ENCODE measurements at places on chromosomes 13 and 19.

- no peak for DNase-seq
These were observed 61.1 kb downstream of the ZNF431 start for GRCh38 chr19:21202865-21203494.

DNA sequence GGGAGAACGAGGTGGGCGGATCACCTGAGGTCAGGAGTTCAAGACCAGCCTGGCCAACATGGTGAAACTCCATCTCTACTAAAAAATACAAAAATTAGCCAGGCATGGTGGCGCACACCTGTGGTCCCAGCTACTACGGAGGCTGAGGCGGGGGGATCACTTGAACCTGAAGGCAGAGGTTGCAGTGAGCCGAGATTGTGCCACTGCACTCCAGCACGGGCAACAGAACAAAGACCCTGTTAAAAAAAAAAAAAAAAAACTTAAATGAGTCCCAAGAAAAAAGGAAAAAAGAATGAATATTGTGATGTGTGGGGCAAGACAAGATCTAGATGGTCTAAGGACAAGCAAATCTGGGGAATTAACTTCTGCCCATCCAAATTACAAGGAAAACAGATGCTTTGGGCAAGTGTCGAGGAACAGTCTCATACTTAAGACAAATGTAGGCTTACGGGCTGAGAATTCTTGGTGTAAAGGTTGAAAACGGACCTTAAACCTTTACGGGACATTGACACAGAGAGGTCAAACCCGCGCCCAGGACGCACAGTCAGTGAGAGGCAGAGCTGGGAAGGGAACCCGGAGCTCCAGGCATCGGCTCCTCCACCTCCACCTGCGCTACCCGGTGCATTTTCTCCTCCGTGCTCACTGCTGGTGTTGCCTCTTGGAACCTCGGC lies 656 bp upstream of the ZNF324 start:
- DNase-seq, result no peak

DNA sequence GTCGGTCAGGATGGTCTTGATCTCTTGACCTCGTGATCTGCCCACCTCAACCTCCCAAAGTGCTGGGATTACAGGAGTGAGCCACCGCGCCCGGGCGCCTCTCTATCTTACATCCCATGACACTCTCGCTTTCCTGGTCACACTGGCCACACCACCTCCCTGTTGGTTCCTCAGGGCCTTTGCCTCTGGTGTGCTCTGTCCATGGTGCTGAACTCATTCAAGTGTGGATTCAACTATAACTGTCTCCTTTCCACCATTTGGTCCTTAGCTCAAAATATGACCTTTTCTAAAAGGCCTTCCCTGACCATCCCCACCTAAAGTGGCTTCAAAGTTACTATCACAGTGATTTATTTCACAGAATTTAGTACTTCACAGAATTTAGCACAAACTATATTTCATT lies 3.7 kb upstream of the SMIM17 start:
- DNase-seq, result no peak

DNA sequence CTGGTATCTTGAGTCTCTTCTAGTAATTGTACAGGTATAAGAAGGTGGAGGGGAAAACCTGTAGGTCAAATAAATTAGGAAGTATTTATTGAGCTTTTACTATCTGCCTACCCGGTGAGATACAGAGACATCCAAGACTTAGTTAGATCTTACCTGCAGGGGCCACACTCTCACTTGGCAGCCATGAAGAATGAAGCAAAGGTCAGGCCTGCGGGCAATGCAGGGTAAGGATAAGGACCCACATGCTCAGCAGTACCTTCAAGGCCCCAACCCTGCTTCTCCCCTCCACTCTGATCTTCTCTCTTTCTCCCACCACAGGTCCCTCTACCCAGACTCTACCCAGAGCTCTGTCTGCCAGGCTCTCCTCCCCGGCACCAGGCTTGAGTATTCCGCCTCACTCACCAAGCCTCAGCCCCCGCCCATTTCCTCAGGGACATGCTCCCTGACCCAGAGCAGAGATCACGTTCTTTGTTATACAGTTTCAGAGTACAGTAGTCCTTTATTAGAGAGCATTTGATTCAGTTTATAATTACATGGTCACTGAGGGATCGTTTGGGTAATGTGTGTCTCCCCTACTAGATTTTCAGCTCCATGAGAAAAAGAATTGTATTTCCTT lies 18.9 kb upstream of the CLDN10 start:
- no peak for DNase-seq

DNA sequence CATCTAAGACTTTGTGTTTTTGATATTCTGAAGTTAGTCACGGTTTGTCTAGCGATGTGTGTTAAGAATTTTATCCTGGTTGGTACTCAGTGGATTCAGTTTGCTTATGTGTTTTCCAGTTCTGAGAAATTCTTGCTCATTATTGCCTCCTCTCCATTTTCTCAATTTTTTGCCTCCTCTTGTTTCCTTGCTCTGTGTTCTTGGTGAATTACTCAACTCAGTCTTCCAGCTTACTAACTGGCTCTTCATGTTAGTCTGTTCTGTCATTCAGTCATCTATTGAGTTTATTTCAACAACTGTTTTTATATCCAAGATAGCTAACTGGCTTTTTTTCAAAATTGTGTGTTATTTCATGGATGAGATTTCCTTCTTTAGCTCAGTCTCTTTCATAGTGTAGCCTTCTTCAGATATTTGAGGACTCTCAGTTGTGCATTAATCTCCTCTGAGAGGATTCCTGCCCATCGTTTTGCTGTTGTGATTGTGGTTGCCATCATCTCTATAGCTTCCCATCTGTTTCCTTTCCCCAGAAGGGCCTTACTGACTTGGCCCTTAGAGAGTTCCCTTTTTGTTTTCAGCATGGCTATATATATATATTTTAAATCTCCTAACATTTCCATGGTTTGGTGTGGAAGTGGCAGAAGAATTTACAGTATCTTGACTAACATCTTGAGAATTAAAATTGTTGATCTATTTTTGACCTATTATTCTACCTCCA lies 6.2 kb downstream of the SETDB2 start:
- no peak for DNase-seq

GRCh38 chr19:1768248-1768647 lies 14.9 kb downstream of the ONECUT3 start:
- no peak for DNase-seq

GRCh38 chr13:66634384-66634783 lies 595.8 kb downstream of the PCDH9 start:
- no peak for DNase-seq

- no peak for DNase-seq
These were observed 10.8 kb downstream of the ALOX5AP start for GRCh38 chr13:30745906-30746686.

GRCh38 chr19:56748378-56748777 lies 76.8 kb upstream of the ZNF835 start:
- DNase-seq, result no peak

GRCh38 chr13:71605744-71606143 lies 261.3 kb downstream of the DACH1 start:
- no peak for DNase-seq

- DNase-seq, result no peak
These were observed 270.3 kb downstream of the MZT1 start for GRCh38 chr13:72457151-72457550.

DNA sequence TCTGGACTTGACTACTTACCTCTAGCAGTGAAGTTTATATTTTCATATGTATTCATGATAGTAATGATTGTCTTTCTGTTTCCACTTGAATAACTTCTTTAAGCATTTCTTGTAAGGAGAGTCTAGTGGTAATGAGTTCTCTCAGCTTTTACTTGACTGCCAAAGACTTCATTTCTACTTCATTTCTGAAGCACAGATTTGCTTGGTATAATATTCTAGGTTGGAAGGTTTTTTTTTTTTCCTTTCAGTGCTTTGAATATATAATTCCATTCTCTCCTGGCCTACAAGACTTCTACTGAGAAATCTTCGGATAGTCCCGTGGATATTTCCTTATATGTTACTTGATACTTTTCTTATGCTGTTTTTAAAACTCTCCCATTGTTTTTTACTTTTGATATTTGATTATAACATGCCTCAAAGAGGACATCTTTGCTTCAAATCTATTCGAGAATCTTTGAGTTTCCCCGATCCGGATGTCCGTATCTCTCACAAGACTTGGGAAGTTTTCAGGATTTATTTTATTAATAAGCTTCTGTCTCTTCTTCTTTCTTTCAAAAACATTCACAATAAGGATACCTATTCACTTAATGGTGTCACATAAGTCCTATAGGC lies 1560.0 kb downstream of the PCDH9 start:
- DNase-seq, result no peak

DNA sequence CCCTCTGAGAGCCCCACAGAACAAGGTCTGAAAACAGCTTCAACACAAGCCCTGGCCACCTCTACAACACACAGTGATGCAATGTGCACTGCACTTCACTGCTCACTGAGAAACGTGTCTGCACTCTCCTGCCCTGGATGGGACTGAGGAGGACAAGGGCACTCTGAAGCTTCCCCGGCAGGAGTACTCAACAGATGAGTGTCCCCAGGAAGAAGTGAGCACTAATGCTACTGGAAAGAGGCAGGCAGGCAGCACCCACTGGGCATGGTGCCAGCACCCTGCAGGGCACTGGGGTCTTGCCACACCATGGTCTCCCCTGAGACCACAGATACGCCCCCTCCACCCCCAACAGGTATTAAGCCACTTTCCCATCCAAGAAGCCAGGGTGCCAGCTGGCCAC lies 17.7 kb upstream of the SLC35E1 start:
- DNase-seq, result no peak

GRCh38 chr13:47886314-47886713 lies 114.8 kb downstream of the SUCLA2 start:
- DNase-seq, result no peak

DNA sequence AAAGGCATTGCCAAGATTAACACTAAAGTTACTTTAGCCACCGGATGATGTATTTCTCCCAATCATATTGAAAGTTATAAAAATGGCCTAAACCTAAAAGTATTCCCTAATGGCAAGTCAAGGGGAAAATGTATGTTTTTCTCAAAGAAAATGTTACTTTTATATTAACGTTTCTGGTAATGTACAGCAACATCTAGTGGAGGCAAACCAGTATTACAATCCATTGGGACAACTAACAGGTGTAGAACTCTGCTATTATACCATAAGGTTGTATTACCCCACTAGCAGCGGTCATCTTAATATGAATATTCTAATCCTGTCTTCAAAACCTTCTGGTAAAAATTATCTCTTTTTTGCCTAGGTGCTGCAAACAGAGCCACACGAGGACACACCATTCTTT lies 69.2 kb downstream of the ZNF100 start:
- DNase-seq, result no peak

DNA sequence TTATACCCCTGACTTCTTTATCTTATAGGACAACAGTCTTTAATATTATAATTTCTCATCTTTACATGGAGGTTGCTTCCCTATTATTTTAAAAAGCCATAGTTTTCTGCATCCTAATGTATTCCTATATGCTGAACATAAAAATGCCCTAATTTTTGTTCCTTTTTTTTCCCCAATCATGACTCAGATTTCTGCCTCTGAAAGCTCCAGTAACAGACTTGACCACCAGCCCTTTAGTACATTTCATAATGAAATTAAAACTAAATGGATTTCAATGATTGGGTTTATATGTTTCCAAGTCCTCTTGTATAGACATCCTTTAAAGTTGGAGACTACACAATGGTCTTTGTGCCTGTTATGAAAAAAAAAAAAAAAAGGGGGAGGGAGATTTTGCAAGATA lies 712.5 kb downstream of the DIAPH3 start:
- no peak for DNase-seq

DNA sequence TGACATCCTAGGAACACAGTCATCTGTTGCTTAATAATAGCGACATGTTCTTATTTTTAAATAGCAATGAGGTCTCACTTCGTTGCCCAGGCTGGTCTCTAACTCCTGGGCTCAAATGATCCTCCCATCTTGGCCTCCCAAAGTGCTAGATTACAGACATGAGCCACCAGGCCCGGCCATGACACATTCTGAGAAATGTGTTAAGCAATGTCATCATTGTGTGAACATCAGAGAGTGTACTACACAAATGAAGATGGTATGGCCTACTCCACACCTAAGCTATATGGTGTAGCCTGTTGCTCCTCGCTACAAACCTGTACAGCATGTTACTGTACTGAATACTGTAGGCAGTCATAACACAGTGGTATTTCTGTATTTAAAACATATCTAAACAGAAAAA lies 24.6 kb upstream of the GARRE1 start:
- no peak for DNase-seq

GRCh38 chr19:38221919-38222830 lies 1.8 kb downstream of the DPF1 start:
- DNase-seq, result no peak

DNA sequence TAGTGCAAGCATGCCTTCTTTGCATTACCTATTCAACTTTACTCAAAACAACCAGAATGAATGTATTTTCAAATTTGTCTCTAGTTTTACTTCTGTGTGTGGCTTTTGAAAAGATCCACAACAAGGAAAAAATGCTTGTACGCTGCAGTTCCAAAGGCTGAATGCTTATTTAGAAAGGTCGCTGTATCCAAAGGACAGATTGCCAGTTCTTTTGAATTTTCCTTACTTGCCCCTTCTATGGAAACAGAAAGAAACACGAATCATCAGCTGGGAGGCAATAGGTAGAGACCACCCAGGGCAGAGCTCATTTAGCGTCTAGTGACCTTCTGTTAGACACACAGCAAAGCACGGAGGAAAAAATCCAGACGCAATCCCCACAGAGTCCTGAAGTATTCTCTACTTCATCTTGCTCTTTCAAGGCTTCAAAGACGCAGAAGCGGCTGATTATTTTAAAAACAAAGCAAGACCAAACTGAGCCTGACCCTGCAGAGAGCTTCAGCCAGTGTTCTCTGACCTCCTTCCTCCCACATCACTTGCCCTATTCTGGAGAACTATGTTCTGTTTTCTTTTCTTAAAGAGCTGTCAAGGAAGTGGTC lies 674.6 kb upstream of the SGCG start:
- DNase-seq, result no peak

GRCh38 chr13:82636119-82636518 lies 1246.2 kb downstream of the SLITRK1 start:
- no peak for DNase-seq

DNA sequence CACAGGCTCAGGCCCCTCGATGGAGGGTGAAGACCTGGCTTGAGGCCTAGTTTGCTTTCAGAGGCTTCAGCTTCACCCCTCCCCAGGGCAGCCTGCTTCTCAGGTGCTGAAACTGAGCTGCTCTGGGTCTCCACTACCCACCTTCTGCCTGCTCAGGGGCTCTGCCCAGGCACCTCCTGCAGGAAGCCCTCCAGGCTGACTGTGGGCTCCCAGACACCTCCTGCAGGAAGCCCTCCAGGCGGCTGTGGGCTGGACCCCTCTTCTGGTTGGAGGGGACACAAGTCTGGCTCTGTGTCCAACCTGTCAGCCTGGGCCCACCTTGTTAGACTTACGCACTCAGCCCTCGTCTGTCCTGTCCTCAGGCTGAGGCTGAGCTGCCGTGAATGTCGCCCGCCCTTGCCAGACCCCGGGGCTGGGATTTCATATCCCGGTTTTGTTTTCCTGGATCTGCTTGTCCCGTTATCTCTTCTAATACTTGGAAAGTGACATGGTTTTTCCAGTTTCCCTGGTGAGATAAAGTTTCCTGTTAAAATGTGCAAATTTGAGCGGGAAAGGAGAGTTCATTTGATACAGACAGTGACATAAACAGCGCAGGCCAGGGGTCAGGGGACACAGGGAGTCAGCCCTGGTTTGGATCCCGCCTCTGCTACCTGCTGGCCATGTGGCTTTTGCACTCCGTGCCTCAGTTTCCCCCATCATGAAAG lies 20.8 kb upstream of the MISP start:
- DNase-seq, result no peak
